ENCODE measurements at places on chromosomes 13 and 19. TPM values are rescaled to one million over a fixed set of nuclear protein-coding genes. Genes with fewer than 3 reads are reported as not detected.
A peak's percentile ranks its signal among the peaks of the same experiment; 100 is the strongest.

GRCh38 chr19:18208098-18208951 is 4.5 kb upstream of the RAB3A start:
- DNase-seq: peak; percentile 38

- no peak for DNase-seq
Observed at GRCh38 chr13:95124959-95125358, 176.3 kb downstream of the ABCC4 start.

GRCh38 chr19:35437406-35437951 is 10.6 kb upstream of the FFAR2 start:
- DNase-seq: peak; percentile 73

DNA sequence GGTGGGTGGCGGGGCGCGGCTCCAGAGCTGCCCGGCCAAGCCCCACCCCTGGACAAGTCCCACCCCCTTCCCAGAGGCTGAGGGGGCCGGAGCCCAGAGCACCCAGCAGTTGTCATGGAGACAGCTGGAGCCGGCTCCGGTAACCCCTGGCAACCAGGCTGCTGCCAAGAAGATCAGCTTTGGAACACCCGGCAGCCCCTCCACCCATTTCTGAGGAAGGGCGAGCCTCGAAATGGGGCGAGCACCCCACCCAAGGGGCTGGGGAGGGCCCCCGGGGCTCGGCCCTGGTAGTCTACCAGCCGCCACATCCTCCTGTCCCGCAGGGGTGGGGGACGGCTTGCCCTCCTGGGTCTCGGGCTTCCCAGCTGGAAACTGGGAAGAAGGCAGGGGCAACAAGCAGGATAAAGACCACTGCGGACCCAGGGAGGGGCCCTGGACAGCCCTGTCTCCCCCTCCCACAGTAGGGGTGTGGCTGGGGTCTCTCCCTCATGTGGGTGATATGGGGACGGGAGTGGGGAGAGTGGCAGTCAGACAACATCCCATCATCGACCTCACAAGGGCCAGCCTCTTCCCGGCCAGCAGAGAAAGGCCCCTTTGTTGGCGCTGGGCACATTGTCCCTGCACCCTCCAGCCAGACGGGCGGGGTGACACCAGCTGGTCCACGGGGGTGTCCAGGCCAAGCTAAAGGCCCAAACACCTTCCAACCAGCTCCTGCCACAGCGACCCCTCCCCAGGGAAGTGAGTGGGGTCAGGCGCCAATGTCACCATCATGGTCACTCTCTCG is 1.5 kb downstream of the CERS1 start:
- DNase-seq: no peak

DNA sequence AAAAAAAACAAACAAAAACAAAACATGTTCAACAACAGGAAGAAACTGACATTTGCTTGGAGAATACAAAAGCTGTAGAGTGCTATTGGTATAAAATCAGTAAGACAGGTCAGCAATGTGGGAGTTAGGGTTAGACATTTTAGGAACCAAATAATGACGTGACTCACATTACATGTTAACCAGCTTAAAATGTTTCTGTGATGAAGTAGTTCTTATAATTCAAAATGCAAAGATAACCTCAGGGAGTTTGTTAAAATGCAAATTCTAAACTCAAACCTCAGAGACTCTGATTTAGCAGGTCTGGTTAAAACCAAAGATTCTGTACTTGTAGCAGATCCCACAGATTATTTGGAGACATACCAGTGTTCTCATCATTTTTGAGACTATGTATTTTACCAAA is 549.4 kb upstream of the SLITRK1 start:
- no peak for DNase-seq

DNA sequence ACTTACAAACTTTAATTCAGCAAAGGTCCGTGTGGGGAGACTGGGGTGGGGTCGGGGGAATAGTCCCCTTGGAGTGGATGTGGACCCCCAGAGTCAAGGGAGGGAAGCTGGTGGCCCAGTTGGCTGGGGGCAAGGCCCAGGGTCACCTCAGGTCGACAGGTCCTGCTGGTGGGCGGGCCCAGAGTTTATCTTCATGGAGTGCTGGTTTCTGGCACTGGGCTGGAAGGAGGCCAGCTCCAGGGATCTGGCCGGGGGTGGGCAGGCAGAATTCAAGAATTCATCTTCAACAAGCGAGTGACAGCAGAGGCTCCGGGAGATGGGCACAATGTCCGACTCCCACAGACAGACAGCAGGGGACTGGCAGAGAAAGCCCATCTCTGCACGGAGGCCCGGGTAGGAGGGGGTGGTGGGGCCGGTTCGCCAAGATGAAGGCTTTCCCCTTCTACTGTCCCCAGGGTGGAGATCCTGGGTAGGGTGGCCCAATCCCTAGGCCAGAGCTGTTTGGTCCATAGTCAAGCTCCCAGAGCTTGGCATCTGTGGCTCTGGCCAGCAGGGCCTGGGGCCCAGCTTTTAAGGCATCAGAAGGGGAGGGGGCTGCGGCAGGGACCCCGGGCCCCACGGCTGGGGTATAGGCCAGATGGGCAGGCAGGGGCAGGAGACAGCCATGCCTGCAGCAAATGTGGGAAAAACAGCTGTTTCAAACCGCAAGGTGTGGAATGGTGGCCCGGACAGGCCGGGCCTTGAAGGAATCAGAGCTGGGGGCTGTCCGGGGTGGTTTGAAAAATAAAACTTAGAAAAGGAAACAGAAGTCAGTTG is 622 bp upstream of the FDX2 start:
- DNase-seq: no peak

DNA sequence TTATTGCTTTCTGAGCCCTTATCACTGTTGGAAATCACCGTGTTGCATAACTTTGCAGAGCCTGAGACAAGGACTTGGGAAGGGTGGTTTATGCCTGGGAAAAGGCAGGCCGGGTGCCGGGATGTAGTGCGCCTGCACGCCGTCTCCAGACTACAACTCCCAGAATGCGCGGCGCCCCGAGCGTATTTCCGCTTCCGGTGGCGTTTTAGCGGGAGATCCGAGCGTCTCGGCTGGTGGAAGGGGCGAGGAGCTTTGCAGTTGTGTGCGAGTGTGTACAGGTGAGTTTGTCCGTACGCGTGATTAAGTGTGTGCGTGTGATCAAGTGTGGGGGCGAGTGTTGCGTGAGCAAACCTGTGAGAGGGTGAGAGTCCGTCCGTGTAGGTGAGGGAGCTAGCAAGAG is 75.4 kb downstream of the PEG3 start:
- peak; percentile 54 for DNase-seq

- peak; percentile 49 for DNase-seq
Observed at GRCh38 chr19:1591421-1592023, 1.1 kb downstream of the MBD3 start.

DNA sequence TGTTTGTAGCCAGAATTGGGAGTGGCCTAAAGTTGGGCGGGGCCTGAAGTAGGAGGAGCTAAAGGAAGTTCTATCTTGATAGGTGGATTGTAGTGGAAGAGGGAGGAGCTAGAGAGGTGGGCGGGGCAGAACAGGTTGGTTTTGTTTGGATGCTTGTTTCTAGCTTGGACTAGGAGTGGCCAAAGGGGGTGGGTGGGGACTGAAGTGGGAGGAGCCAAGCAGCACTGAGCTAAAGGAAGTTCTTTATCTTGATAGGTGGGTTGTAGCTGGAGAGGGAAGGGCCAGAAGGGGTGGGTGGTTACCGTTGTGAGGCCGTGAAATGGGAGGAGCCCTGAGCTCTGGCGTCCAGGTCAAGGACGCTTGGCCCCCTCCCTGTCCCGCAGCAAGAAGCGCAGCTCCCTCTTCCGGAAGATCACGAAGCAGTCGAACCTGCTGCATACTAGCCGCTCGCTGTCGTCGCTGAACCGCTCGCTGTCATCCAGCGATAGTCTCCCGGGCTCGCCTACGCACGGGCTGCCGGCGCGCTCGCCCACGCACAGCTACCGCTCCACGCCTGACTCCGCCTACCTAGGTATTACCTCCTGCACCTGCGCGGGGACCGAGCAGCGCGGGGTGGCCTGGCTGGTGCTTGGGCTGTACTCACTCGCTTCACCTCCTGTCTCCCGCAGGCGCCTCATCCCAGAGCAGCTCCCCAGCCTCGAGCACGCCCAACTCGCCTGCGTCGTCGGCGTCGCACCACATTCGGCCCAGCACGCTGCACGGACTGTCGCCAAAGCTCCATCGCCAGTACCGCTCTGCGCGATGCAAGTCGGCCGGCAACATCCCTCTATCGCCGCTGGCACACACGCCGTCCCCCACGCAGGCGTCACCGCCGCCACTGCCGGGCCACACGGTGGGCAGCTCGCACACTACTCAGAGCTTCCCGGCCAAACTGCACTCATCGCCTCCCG is 8.0 kb downstream of the DNASE2 start:
- no peak for DNase-seq

GRCh38 chr13:97506511-97506910 is 72.5 kb downstream of the RAP2A start:
- DNase-seq: no peak

- no peak for DNase-seq
Observed at GRCh38 chr13:101967781-101968180, 434.1 kb downstream of the FGF14 start.

DNA sequence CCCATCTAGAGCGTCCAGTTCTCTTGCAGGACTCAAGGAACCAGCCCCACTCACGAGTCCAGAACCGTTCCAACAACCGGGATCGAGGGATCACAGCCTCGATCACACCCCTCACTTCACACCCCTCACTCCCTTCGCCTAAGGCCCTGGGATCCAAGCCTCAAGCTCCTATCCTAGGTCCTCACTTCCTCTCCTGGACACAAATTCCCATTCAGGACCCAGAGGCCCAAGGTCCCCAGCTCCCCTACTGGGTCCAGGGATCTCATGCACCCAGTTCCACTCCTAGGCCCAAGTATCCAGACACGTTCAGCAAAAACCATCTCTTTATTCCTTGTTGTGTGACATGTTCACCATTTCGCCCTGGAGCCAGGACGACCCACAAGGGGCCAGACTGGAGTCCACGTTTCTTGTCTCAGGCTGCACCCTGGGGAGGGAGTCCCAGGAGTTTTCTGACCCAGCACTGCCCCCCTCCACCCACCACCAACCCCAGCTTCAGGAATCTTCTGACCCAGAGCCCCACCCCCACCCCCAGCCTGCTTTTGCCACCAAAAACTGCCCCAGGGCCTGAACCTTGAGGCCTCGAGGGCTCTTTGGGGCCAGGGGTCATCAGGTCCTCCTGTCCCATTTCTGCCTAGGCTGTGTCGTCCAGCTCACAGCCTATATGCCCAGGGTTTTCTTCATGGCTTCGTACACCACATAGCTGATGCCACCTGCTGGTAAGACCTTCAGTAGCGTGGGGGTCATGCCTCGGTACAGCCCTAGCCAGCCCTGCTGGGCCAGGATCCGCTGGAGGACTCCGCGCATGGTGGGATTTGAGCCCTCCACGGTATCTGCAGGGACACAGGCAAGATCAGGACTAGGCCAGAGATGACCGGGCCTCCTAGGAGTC is 1.4 kb upstream of the KHSRP start:
- DNase-seq: no peak

DNA sequence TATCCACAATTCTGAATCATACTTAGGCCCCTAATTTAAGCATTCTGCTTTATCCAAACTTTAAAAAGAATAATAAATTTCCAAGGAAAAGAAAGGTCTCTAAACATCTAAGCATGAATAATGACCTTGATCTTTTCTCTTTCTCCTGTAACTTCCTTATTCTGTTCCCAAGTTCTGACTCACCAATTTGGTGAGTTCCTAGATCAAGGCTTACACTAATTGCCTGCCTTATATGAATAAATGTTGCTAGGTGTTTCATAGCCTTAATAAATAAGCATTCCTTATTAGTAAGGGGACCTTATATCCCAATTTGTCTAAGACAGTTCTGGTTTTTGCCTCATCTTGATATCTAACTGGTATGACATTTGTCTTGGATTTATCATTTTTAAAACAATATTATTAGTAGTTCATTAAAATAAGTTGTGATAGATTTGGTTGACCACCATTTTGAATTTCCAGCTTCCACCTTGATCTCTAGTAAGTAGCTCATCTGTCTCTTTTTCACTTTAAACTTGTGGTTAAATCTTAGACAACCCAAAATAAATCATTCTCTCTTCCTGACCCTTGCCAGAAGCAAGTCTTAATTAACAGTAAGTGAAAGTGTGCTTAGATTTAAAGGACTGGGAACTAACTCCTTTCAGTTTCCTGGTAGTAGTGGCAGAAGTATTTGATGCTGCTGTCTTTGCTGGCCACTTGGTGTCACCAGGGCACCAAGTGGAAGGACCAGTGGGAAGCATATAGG is 121.2 kb upstream of the MLNR start:
- DNase-seq: no peak

GRCh38 chr13:78599645-78600279 is 3.6 kb downstream of the POU4F1 start:
- no peak for DNase-seq

DNA sequence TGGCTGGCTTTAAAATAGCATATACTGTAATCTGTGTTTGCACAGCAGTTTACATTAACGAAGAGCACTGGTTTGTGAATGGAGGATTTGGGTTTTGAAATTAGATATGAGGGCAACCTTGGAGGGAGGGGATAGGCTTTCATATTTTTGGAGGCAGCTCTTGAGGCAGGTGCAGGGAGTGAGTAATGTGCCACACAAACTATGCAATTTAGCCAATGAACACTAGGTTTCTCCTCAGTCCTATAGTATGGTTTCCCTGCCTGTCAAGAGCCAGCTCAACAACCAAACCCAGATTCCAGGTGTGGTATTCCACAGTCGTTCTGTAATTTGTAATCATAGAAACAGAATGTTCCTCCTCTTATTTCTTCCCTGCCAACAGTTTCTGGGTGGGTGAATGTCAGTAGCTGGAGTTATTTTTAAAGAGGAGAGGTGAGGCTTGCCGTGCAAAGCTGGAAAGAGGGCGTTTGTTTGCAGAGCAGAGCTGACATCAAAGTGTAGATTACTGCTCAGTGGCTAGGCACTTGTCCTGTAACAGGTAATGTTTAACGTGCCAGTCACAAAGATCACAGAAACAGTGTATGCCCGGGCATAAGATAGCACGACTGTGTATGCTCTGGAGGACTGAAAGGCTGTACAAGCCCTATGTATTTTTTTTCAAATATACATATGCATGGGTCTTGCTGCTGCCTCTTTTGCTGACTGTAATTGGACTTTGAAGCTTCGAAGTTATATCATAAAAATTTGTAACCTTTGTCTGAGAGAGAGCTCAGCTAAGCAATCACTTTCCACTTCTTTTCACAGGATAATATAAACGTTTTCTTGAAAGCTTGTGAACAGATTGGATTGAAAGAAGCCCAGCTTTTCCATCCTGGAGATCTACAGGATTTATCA is 124.2 kb downstream of the LMO7 start:
- no peak for DNase-seq

DNA sequence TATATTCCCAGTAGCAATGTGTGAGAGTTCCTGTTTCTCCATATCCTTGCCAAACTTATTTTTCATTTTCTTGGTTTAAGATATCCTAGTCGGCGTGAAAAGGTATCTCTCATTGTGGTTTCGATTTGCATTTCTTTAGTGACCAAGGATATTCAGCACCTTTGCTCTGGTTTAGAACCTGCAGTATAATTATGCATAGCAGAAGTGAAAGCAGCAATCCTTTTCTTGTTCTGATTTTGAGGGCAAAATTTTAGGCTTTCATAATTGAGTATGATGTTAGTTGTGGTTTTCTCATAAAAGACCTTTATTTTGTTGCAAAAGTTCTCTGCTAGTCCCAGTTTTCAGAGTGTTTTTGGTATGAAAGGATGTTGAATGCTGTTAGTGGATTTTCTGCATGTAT is 491.0 kb downstream of the FGF9 start:
- DNase-seq: no peak

Gene ZNF557
- total RNA-seq: 9.6 TPM

Gene TNFSF9
- total RNA-seq: 0.53 TPM

Gene BORA
- total RNA-seq: 11.9 TPM

Gene FAM83E
- 203 TPM for total RNA-seq

Gene PTPRH
- total RNA-seq: 261 TPM

Gene FBL
- total RNA-seq: 101 TPM

Gene EXOC3L2
- total RNA-seq: 1.5 TPM

Gene ZNF101
- total RNA-seq: 16.6 TPM

Gene SYT5
- not detected for total RNA-seq

Gene CYP4F22
- total RNA-seq: not detected

Gene ZNF616
- total RNA-seq: 4.9 TPM

Gene TIMM13
- 44.4 TPM for total RNA-seq

Measured in Peyer's patch (tissue), 4 donors.